ENCODE measurements at places on chromosomes 13 and 19.

DNA sequence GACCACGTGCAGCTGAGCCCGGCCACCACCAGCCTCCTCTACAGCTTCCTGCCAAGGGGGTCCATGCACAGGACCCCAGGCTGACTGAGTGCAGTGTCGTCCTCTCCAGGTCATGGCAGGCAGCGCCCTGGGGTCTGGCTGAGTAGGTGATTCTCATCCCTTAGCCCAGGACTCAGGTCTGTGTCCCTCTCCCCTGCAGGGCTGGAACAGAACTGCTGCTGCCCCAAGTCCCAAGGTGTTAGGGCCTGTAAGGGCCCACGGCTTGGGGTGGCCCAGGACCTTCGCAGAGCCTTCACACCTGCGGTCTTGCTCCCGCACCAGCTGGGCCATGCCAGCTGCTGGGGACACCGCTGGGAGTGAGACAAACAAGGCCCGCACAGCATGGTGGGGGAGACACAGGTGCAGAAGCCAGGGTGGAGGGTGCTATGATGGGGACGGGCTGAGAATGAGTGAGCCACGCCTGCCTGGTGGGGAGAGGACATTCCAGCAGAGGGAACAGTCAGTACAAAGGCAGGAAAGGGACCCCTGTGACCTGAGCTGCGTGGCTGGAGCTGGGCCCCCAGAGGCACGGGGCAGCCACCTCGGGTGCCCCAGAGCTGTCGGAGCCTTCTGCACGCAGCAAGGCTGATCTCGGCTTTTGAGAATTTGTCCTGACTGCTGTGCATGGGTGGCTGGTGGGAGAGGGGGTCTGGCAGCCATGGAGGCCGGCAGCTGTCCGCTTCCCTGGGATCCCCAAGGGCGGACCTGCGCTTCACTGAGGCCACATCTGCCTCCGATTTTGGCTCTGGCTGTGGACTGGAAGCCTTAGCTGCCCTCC is 11.9 kb downstream of the PLEKHF1 start:
- no peak for DNase-seq

DNA sequence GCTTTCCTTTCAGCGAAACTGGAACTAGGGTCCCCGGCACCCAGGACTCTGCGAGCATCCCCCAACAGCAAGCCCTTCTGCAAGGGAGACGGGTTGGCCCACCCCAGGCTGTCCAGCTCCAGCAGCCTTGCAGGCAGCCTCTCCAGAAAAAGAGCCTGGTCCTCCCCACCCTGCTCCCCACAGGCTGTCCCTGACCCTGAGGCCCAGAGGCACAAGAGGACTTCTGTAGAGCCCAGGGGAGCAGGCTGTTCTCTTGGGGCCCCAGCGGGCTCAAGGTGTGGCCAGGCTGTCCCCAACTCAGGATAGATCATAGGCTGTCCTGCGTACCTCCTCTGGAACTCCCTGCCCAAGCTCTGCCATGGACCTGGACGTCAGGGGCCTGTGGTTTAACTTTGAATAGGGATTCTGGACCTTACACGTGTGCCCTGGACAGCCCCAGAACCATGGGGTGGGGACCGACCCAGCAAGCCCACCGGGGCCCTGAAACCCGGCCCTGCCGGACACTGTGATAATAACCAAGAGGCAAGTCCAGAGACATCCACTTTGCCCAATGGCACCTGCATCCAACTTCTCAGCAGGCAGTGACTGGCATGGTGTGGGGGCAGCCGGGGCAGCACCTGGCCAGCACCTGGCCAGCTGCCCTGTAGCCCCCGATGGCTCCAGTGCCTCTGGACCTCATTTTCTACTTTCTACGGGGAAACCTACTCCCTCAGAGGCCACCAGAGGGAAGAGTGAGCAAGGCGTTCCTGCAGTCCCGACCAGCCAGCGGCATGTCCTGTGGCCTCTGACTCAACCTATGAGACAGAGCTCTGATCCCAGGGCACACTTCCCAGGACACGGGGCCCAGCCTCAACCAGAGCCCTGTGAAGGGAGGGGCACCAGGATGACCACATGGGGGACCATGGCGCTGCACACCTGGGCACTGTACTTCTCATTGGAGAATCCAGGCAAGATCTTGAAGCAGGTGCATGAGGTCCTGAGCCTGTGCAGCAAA is 50.9 kb upstream of the TPM4 start:
- peak; percentile 36 for DNase-seq

GRCh38 chr13:36074659-36075058 is 56.5 kb downstream of the DCLK1 start:
- no peak for DNase-seq

DNA sequence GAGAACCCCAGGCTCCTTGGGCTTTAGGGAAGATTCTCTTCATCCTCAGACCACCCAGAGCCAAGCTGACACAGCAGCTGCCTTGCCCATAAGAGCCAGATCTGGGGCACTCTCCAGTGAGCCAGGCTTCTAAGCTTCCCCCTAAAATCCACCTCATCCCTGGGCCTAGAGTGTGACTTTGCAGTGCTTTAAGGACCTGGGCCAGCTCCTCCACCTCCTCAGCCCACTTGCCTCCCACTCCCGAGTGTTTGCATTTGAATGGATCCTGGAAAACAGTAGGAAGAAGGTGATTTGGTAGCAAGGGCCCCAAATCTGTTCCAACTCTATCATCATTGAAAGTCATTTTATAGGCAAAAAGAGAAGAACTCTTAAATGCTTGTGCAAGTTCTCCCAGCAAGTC is 108.7 kb upstream of the UBL3 start:
- DNase-seq: no peak

- DNase-seq: peak; percentile 65
Observed at GRCh38 chr13:72565893-72566292, 161.5 kb downstream of the MZT1 start.

GRCh38 chr13:110274687-110275086 is 32.3 kb downstream of the COL4A1 start:
- DNase-seq: peak; percentile 38

- DNase-seq: peak; percentile 94
Observed at GRCh38 chr19:4815426-4816201, 15.9 kb downstream of the TICAM1 start.

DNA sequence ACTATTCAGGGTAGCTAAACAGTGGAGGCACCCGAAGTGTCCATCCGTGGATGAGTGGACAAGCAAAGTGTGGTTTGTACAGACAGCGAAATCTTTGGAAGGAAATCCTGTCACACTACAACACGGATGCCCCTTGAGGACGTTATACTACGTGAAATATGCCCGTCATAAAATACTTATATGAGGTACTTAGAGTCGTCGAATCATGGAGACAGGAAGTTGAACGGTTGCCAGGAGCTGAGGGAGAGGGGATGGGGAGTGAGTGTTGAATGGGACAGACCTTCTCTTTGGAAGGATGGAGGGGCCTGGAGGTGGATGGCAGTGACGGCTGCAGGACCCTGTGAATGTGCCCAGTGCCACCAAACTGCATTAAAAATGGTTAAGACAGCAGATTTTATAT is 11.6 kb downstream of the ATP4B start:
- no peak for DNase-seq

GRCh38 chr19:51786646-51787494 is 8.1 kb upstream of the FPR3 start:
- DNase-seq: no peak

- DNase-seq: peak; percentile 60
Observed at GRCh38 chr13:29423050-29423449, 172.4 kb downstream of the SLC7A1 start.

GRCh38 chr19:15118248-15118647 is 11.0 kb downstream of the SYDE1 start:
- DNase-seq: no peak

DNA sequence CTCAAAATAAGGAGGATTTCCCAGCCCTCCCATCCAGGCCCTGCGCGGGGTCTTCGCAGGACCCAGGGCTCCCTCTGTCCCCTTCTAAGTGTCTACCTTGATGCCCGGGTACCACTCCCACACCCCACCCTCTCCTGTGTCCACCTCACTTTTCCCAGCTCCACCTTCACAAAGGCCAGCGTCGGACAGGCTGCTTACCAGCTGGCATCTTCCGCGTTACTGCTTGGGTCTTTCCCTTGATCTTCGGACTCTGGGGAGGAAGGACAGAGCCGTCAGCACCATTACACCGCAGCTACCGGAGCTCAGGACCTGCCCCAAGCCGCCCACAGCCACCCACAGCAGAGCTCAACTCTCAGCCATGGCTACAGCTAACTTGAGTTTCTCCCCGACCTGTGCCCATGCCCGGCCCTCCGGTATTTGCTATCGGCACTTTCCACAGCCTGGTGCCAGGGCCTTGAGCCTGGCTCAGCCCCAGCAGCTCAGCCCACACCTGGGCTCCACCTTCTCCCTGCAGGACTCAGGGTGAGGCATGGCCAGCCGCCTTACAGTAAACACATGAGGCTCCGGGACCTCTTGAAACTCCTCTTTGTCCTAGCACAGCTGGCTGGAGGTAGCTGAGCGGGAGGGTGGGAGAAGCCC is 3.8 kb downstream of the C13orf46 start:
- no peak for DNase-seq

DNA sequence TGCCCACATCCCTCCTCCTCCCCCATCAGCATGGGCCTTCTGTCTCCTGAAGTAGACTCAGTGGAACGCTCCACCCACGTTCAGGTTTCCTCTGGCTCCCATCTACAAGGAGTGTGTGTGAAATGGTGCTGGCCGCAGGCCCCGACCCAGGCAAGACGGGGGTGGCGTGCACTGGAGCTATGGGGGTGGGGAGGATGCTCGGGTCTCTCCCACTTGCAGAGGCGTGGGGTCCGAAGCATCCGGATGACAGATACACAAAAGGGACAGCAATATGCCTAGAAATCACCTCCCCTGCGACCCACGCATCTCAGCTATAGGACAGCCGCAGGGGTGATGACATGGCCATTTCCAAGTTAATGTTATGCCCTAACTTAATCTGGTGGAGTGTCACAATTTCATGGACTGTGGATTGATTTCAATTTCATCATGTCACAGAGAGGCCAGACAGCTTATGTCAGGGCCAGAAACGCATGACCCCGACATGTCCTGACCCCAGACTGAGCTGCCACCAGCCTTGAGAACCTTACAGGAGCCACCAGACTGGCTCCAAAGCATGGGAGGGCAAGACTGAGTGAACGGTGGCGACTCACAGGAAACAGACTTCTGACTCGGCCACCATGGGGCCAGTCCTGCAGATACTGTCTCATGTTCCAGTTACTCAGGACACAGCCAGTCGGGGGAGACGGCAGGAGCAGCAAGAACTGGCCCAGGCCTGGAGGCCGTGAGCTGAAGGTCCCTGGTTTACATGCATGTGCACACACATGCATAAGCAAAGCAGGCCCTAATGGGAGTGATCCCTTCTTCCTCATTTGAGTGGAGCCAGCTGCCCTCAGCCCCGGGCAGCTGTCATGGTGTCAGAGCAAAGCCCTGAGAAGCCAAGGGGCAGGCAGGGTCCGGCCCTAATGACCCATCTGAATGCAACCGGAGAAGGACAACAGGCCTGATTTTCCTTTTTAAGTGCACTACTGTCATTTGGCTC is 82.2 kb downstream of the SLC7A1 start:
- no peak for DNase-seq

DNA sequence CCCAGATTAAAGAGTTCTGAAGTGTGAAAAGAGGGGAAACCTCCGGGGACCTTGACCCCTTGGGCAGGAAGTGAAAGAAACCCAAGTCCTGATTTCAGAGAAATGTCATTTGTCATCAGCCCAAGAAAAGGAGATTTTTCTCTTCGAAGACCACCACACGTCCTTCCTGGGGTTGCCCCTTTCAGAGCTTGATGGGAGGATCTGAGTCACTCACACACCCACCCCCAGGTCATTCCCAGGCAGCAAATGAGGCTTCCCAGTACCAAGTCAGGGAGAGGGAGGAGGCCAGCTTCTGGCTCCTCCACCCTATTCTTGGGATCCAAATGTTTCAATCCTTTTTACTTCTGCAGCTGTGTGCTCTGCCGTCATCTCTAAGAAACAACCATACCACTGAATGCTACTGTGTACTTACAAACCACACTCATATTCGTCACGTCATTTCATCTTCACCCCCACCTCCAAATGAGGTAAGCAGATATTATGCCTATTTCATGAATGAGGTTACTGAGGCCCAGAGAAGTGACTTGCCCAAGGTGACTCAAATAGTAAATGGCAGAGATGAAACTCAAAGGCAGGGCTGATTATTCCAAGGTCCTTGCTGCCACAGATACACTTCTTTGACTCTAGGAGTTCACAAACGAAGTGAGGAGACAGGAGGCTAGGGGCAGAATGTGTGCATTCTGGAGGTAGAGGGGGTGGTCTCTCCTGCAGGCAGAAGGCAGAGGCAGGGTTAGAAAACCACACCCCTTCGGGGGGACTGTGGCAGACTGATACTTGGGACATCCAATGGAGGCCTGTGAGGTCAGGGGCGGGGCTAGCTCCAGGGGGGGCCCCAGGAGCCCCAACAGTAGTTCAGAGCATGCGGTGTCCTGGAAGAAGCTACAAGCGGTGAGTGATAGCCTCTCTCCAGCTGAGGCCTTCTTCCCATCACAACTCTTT is 5.0 kb upstream of the KMT2B start:
- DNase-seq: no peak

DNA sequence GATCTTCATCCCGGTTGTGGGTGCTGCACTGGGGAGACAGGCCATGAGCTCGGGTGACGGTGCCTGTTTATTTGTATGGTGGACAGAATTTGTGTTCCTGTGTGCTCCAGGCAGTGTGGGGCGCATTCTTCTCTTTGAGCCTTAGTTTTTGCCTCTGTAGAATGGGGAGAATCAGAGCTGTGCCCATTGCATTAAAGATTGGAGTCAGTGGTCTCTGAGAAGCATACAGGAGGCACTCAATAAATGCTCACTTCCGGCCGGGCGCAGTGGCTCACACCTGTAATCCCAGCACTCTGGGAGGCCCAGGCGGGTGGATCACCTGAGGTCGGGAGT is 23.0 kb downstream of the NFIC start:
- DNase-seq: no peak

- DNase-seq: no peak
Observed at GRCh38 chr19:35458731-35459391, 10.8 kb downstream of the FFAR2 start.

DNA sequence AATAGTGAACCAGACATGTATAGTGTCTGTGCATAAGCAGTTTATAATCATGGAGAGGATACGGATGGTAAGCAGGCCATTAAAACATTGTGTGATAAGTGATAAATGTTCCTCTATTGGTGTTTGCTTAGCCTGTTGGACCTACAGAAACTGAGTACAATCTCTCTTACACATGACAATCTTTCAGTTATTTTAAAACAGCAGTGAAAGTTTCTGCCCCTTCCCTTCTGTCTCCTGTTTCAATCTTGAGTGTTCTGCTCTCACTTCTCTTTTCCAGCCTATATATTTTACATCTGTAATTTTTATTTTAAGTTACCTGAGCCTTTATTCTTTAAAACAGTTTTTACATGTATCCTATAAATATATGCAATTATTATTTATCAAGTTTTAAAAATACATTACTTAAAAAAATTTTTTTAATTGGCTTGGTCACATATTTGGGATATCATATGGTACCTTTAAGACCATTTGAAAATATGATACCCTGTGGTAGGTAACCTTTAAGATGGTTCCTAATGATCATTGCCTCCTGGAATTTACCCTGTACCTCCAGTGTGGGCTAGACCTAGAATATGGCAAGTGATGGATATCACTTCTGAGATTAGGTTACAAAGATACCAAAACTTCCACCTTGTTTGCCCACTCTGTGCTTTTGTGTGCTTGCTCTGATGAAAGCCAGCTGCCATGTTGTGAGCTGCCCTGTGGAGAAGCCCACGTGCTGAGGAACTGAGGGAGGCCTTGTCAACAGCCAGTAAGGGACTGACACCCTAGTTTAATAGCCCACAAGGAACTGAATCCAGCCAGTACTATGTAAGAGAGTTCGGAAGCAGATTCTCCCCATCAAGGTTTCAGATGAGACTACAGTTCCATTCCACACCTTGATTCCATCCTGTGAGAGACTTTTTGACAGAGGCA is 99.3 kb downstream of the DHRS12 start:
- DNase-seq: no peak

GRCh38 chr13:71312923-71313322 is 554.1 kb downstream of the DACH1 start:
- DNase-seq: no peak

GRCh38 chr19:37699057-37699456 is 20.5 kb downstream of the ZNF607 start:
- DNase-seq: no peak

All from neural progenitor cell (in vitro differentiated cells).